ENCODE measurements at places on chromosomes 5 and 9.

GRCh38 chr9:98708933-98709911 is at the start of gene GABBR2:
Gene GABBR2, minus strand, starts transcription at chr9:98708935. Its CDS starts 198 bp downstream, at chr9:98708737.
- DNase-seq = no peak

- DNase-seq = no peak
These were observed 944.5 kb upstream of the CTNND2 start for GRCh38 chr5:12848709-12849108.

GRCh38 chr9:76906647-76906975 is 697 bp upstream of the PRUNE2 start:
- DNase-seq = no peak

DNA sequence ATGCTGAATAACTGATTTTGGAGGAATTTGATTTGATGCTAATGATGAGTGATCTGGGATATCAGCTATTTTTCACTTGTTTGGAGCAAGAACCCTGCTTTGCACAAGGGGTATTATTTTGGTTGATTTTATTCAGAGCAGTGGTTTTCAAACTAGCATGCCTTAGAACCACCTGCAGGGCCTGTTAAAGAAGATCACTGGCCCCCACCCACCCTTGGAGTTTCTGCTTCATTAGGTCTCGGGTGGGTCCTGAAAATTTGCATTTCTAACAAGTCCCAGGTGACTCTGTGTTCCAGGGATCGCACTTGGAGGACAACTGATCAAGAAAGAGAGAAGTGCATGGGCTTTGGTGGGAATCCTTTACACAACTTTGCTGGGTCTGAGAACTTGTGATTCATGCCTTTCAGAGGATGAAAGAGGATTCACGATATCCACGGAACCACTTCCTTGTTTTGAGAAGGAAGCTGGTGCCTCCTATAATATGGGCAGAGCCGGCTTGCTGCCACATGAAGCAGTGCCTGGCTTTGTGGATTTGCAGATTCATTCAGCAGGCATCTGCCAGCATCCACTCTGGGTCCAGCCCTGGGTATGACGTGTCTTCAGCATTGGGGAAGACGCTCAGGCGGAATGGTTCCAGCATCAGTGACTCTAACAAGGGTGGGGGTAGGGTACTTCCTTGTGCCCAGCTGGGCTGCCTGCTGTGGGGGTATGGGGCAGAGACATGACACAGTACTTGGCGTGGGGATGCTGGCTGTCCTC is 106.6 kb upstream of the PITX1 start:
- DNase-seq = no peak

GRCh38 chr5:111703662-111704061 is 53.3 kb downstream of the NREP start:
- DNase-seq = no peak

- DNase-seq = no peak
These were observed 116.6 kb downstream of the KLHL3 start for GRCh38 chr5:137619191-137619870.

GRCh38 chr9:108468364-108468763 is 387.4 kb downstream of the ACTL7B start:
- no peak for DNase-seq

DNA sequence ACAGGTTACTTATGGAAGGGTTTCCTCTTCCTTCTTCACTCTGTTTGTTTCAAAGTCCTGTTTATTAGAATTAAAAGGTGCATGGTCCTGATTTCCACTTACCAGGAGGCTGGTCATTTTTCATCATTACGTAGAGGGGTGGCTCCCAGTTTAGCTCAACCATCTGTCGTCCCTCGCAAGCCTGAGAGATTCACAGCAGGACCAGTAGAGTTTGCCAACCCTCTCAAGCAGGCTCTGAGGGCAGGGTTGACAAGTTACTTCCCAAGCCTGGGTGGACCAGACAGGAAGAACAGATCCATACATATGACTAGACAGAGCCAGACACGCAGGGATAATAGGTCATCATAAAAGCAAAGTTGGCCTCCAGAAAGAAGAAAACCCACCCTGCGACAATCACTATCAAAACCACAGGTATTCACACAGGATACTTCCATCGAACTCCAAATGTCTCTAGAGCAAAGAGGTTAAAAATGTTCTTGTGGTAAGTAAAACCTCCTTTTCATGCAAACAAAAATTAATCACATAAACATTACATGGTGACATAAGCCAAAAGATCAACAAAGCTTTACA is 151.9 kb downstream of the ELAVL2 start:
- DNase-seq = no peak

DNA sequence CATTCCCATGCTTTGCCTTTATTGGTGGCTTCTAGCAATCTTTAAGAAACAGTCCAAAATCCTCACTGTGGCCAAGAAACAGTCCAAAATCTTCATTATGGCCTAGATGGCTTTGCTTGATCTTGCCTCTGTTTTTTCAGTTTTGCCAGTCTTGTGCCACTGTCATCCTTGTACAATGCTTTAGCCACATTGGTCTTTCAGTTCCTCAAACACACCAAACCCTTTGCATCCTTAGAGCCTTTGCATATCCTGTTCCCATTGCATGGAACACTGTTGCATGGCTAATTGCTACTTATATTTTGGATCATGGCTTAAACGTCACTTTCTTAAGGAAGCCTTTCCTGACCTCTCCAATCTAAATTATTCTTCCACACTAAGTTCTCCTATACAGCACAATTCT is 22.1 kb downstream of the MRRF start:
- DNase-seq = no peak

DNA sequence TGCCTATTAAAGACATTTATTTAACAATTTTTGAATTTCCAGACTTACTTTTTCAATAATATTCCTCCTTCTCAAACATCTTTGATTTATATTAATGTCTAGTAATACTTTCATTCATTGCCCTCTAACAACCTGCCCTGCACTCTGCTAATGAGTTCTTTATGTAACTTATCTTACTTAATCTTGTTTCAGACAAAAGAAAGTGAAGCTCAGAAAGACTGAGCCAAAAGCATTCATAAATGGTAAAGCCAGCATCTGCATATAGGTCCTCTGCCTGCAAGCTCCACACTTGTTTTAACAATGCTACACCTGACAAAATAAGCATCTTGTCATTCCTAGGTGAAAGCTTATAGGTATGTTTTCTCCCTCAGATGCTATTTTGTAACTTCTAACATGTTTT is 2.4 kb upstream of the TNPO1 start:
- no peak for DNase-seq

DNA sequence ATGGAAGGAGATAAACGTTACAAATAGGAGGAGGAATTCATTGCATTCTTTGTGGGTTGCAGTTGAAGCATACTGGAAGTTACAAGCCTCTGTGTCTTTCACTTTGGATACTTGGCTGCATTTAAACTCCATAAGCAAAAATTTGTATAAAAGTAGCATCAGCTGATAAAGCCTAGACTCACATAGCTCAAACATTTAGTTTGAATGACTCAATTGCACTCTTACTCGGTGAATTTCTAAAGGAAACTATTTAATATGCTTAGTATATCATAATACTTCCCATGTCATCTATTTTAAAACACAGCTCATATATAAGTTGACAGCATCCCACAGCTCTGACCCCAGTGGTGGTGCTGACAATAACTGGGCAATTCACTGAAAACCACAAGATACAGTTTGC is 596.6 kb upstream of the ZNF608 start:
- DNase-seq = no peak

GRCh38 chr9:95305770-95306492 is 11.6 kb downstream of the FANCC start:
- DNase-seq = no peak

DNA sequence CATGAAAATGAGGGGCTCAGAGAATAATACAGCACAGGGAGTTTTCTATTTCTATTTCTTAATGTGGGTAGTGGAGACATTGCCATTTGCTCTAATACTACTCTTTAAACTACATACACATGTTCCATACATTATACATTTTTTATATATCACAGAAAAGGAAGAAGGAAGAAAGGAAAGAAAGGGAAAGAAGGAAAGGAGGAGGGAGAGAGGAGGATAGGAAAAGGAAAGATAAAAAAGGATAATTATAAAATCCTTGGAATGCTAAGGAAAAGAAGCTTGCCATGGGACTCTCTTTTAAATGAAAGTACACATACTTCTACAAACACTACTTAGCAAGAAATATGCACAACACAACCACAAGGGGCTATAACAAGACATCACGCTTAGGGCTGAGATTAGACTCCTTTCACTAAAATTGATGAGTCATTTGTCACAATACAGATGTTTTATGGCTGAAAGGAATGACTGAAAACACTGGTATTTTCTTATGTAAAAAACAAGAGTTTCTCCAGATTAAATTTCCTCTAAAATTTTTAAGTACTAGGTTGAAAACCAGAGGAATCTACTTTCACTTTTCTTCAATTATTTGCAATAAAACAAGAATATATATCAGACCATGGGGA is 219.8 kb downstream of the ARL15 start:
- DNase-seq = no peak

DNA sequence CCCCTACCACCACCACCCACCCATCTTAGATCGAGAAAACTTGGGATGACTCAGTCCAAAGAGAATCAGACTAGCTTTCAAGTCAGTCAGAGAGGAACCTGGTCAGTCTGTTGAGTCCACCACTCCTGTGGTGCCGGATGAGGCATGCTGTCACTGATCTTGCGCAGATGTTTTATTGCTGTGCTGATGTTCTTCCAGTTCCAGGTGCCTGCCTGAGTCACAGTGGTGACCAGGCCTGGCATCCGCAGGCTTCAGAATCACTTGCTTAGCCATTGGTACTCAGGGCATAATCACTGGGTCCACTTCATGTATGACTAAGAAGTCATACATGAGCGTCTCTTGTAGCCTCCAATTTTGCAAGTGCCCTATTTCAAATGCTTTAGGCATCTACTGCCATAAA is 114.1 kb downstream of the MUSK start:
- DNase-seq = no peak

DNA sequence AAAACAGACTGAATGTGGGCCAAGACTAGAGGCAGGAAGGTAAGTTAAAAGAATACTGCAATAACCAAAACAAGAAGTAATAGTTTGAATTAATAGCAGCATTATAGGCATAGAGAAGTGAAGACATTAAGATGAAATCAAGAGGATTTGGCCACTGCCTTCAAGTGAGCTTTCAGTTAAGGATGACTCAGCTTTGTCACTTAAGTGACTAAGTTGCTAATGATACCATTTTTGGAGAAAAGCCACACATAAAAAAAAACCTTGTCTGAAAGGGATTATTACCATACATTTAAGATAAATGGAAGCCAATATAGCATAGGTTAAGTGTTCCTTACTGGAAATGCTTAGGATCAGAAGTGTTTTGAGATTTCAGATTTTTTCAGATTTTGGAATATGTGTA is 57.0 kb downstream of the ECPAS start:
- DNase-seq = no peak

- no peak for DNase-seq
These were observed 104.2 kb upstream of the GPR151 start for GRCh38 chr5:146620031-146620668.

- DNase-seq = no peak
These were observed 2.3 kb upstream of the DNLZ start for GRCh38 chr9:136365775-136366222.

DNA sequence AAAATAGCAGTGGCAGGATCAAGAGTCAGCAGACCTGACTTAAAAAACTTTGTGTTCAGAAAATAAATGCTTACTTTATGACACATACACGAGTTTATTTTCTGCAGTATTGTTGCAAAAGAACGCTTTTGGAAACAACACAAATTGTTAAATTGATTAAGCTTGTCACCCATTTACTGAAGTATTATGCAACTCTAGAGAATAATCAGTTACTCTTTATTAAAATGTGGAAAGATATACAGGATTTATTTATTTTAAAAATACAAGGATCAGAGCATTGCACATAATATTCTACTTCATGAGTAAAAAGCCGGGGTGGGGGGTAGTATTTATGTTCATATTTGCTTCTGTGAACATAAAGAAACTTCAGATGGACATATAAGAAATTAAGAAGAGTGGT is 20.0 kb downstream of the FYB1 start:
- DNase-seq = no peak

DNA sequence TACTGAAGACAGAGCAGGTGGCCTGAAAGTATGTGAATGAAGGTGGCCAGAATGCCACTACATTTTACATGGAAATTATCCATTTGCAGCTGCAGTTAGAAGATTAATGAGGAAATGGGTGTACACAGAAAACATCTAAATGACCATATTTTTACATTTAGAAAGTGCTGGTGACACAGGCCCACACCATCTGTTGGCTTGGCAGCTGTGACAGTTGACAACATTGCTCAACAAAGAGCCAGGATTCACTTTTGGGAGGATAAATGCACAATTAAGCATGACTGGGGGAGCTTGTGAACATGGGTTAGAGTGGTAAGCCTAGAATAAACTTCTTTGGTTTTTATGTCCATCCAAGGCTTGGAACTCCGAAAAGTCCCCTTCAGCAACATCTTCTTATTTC is 360.5 kb downstream of the KCTD16 start:
- DNase-seq = no peak

All from stimulated activated naive CD4-positive, alpha-beta T cell (primary cell).